Stimulated activated CD8-positive, alpha-beta memory T cell treated with anti-CD3 and anti-CD28 coated beads, Interleukin-4, amount 100 ng/mL, for 1 hour (primary cell): ENCODE measurements at places on chromosomes 12 and 14.

DNA sequence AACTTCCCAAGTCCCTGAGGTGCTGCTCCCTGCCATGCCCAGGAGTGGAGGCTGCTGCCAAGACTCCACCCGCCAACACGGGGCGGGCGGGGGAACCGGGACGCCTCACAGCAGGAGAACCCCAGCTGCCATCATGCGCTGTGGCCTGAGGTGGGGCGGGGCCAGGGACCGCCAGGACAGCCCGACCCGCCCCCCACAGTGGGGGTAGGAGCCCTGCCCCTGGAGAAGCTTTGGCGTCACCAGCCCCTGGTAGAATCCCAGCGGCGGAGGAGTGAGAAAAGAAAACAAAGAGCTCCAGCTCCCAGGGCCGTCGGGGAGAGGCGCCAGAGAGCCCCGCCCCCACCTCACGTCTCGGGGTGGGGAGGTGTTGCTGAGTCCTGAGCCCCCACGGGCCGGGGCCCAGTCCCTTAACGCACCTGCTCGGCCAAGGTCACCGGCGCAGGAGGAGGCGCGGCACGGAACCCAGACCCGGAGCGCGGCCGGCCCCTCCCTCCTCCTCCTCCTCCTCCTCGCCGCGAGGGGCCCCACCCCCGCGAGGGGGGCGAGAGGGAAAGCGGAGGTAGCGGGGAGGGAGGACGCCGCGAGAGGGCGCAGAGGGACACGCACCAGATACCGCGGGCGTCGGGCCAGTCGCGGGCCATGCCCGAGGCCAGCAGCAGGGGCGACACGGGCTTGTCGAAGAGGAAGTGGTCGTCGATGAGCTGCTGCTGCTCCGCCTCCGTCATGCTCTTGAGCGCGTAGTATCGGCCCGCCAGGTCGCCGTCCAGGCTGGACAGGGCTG lies 1.8 kb downstream of the CKB start:
- peak; percentile 41 for DNase-seq

- DNase-seq = no peak
Observed at GRCh38 chr12:47184229-47184628, 104.5 kb upstream of the AMIGO2 start.

GRCh38 chr14:102805371-102805891 lies 28.2 kb downstream of the TRAF3 start:
- no peak for DNase-seq

- no peak for DNase-seq
Observed at GRCh38 chr12:81114226-81114625, 36.3 kb downstream of the ACSS3 start.

GRCh38 chr14:53501361-53502211 lies 348.5 kb upstream of the DDHD1 start:
- no peak for DNase-seq

GRCh38 chr12:4068981-4069669 lies 195.9 kb upstream of the PARP11 start:
- DNase-seq = no peak

GRCh38 chr12:67357376-67358125 lies 88.4 kb downstream of the CAND1 start:
- no peak for DNase-seq

- no peak for DNase-seq
Observed at GRCh38 chr12:124303579-124304313, 8.9 kb downstream of the RFLNA start.

DNA sequence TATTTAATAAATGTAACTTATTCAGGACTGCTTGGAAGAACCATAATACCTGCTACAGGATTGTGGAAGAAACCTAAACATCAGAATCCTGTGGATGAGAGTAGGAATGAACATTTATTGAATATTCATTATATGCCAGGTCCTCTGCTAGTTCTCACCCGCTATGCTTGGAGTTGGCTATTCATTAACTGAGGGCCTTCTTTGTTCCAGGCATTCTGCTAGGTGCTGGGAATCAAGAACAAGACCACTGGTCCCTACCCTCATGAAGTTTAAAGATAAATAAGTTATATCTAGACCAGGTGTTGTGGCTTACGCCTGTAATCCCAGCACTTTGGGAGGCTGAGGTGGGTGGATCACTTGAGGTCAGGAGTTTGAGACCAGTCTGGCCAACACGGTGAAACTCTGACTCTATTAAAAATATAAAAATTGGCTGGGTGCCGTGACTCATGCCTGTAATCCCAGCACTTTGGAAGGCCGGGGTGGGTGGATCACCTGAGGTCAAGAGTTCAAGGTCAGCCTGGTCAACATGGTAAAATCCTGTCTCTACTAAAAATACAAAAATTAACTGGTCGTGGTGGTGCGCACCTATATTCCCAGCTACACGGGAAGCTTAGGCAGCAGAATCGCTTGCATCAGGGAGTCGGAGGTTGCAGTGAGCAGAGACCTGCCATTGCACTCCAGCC lies 3.8 kb upstream of the TULP3 start:
- no peak for DNase-seq

DNA sequence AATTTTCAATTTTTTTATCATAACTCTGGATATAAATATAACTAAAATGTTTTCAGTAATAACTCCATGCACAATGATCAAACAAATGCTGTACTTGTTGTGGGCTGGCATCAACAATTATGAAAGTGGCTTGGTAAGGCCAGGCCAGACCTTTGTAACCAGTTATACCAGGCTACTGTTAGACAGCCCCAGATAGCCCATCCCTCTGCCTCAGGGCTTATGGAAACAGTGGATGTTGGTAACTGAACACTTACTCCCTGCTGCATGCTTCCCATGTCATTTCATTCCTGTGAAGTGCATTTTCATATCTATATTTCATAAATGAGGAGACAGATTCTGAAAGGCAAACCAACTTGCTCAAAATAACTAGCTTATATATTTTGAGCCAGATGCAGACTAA lies 195.0 kb downstream of the SYT1 start:
- DNase-seq = no peak

DNA sequence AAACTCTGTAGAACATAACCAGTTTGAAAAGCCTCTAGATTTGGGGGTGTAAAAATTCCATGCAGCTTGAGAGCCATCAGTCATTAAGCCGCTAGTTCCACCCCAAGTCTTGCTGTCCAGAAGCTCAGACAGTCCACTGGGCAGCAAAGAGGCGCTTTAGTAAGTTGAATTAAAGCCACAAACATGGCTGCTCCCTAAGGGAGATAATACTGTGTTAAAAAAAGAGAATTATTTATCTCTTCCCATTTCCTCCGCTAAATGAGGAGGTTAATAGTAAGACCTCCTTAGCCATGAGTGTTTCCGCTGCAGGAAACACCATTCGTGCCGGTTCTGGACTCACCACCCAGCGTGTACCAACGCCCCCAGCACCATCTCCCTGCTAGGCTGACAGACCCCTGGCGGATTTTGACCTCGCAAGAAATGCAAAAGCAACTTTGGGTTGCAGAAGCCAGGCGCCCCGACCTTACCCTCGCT lies 536 bp downstream of the TM7SF3 start:
- DNase-seq = peak; percentile 11

GRCh38 chr12:40188558-40189320 lies 36.1 kb upstream of the LRRK2 start:
- no peak for DNase-seq
